ENCODE measurements at places on chromosomes 6 and 20.

GRCh38 chr20:53792946-53793536 is 199.4 kb upstream of the ZNF217 start:
- DNase-seq, result no peak

- DNase-seq, result no peak
Observed at GRCh38 chr20:32513031-32513866, 71.9 kb downstream of the NOL4L start.

GRCh38 chr6:90131125-90131524 is 165.5 kb downstream of the BACH2 start:
- no peak for DNase-seq

- no peak for DNase-seq
Observed at GRCh38 chr20:49557449-49557848, 10.5 kb downstream of the PTGIS start.

DNA sequence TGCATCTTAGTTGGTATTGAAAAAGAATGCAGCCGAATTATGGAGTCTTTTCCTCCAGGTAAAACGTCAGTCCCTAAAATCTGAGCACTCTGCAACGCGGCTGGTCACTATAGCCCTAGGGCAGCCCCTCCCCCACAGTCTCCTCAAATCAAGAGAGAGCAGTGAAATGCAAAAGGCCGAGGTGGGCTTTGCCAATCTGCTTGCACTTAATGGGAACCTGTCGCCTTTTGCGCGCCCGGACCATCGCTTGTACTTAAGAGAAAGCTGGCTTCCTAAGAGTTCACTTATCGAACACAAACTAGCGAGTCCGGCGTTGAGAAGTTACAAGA is 447 bp downstream of the MCM3 start:
- DNase-seq, result no peak

DNA sequence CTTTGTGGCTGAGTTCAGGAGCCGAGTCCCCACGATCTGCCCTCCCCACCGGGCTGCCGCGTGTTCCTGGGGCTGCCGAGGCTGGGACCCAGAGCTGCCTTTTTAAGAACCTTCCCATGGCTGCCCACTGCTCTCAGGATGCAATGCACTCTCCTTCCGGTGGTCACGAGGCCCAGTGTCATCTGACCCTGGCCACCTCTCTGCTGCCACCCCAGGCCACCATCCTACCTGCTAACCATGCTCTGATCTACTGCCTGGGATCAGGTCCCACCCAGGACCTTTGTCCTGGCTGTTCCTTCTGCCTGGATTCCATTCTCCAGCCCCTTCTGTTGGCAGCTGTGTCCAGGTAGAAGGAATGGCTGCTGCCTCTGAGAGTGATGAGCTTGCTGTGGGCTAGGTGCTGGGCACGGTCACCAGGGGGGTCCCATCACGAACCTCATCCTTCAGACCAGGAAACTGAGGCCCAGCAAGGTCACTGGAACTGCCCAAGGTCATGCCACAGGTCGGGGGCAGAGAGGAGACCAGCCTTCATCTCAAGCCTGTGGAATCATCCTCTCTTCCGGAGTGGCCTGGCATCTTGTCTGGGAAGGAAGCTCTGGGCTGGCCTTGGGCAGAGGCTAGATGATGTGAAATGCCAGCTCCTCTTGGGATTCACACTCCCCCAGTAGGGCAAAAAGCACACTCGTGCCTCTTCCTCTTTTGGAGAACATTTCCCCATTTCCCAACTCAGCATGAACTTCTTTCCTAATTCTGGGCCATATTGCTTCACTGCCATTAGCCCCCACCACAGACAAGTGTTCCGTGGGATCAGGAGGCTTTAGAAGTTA is 20.5 kb downstream of the PCK1 start:
- no peak for DNase-seq

GRCh38 chr6:158684745-158685324 is 35.0 kb downstream of the SYTL3 start:
- DNase-seq, result no peak

GRCh38 chr6:125802943-125803377 is 12.2 kb downstream of the NCOA7 start:
- no peak for DNase-seq

- peak; percentile 18 for DNase-seq
Observed at GRCh38 chr20:44384423-44385027, 29.0 kb downstream of the HNF4A start.

GRCh38 chr6:105626295-105627158 is 223.6 kb upstream of the PREP start:
- no peak for DNase-seq

DNA sequence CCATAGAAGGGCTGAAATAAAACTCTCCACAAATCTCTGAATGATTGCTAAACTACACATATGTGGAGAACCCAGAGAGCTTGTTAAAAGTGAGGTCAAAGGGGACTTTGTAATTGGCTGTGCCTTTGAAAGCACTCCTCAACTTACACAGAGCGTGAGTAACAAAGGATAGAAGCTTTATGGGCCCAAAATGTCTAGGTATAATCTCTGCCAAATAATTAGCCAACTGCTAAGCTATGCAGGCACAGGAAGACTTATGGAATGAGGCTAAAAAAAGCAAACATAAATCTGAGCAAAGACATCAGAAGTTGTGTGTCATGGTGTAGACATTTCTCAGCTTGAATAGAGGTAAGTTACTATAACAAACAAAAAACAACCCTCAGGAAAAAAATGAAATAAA is 23.3 kb upstream of the UST start:
- DNase-seq, result peak; percentile 90

DNA sequence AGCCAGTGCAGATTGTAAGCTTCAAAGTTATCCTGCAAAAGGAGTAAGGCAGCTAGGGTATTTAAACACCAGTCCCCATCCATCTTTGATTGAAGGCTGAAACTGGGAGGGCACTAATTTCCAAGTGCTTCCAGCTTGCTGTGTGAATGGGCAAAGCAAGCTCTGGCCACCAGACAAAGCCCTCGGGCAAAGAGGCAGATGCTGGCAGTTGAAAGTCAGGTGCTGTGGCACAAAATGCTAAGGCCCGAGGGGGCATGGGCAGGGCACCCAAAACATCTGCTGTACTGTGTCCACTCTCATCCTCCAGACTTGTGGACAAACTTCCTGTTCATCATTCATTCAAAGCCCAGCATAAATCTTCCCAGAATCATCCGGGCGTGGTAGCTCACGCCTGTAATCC is 62.9 kb downstream of the TRMT6 start:
- DNase-seq, result no peak

- no peak for DNase-seq
Observed at GRCh38 chr20:62381202-62381797, 5.6 kb upstream of the RPS21 start.

GRCh38 chr6:157571950-157572349 is 191.0 kb downstream of the ZDHHC14 start:
- DNase-seq, result no peak

GRCh38 chr6:45076217-45076930 is 251.8 kb upstream of the RUNX2 start:
- DNase-seq, result peak; percentile 93

GRCh38 chr6:135784507-135784906 is 67.0 kb upstream of the PDE7B start:
- no peak for DNase-seq

- DNase-seq, result no peak
Observed at GRCh38 chr20:57879437-57879778, 169.6 kb upstream of the PMEPA1 start.

GRCh38 chr20:13061381-13061780 is 52.6 kb downstream of the SPTLC3 start:
- no peak for DNase-seq

GRCh38 chr6:72950114-72950860 is 275.0 kb downstream of the KHDC1L start:
- DNase-seq, result peak; percentile 75

DNA sequence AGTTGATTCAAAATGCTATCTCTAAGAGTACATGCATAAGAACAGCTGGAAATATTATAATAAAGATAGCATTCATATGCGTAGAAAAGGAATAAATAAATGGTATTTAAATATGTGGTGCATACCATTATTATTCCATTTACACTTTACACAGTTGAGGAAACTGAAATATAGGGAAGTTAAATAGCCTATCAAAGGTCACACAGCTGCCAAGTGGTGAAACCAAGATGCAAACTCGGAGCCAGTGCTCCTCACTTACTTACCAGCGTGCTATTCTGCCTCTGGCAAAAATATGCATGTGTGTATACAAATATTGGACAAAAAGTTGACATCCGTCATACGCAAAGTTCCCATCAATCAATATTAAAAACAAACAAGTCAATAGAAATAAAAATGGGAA is 22.3 kb upstream of the ANKEF1 start:
- DNase-seq, result no peak

DNA sequence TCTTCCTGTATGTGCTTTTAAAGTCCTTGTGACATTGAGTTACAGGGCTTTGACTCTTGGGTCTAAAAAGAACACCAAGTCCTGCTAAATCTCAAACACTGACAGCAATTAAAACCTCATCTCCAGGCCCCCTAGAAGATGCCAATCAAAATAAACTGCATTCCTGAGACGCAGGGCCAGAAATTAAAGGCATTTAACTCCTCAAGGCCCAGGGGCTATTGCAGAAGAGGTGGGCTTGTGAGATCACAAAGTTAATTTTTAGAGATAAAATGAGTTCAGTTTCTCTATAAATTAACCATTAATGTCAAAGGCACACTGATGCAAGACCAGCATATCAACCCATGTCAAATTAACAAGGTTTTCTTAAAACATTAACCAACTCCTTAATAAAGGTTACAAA is 145.6 kb upstream of the CARMIL1 start:
- no peak for DNase-seq

DNA sequence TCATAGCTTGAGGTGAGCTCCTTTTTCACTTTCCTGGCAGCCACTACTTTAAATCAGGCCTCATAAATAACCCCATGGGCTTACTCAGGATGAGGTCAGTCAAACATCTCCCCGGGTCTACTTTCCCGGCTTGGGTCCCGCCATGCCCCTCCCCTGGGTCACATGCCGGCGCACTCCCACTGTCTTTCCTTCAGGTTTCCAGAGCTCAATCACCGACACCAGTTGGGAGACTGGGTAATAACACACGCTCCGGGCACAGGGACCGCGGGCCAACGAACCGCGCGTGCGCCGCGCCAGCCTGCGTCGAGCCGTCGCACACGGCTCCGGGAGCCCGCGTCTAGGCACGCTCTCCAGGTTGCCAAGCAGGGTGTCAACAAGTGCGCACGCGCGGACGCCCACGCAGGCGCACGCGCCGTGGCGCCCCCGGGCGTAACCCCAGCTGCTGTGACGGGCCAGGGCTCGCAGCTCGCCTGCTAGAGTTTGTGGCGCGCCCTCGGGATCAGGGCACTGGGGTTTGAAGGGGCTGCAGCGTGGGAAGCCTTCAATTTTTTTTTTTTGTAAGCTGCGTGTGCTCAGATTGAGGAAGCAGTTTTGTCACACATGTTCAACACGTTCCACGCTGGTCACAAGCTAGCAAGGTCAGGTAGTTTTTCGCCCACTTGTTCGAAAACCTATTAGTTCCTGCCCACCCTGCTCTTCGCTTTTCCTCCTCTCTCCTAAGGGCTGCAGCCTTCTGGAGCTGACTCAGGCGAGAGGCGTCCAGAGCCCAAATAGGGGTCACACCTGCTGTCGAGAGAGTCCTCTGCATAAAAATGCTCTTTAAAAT is 31.8 kb downstream of the TFAP2B start:
- no peak for DNase-seq

DNA sequence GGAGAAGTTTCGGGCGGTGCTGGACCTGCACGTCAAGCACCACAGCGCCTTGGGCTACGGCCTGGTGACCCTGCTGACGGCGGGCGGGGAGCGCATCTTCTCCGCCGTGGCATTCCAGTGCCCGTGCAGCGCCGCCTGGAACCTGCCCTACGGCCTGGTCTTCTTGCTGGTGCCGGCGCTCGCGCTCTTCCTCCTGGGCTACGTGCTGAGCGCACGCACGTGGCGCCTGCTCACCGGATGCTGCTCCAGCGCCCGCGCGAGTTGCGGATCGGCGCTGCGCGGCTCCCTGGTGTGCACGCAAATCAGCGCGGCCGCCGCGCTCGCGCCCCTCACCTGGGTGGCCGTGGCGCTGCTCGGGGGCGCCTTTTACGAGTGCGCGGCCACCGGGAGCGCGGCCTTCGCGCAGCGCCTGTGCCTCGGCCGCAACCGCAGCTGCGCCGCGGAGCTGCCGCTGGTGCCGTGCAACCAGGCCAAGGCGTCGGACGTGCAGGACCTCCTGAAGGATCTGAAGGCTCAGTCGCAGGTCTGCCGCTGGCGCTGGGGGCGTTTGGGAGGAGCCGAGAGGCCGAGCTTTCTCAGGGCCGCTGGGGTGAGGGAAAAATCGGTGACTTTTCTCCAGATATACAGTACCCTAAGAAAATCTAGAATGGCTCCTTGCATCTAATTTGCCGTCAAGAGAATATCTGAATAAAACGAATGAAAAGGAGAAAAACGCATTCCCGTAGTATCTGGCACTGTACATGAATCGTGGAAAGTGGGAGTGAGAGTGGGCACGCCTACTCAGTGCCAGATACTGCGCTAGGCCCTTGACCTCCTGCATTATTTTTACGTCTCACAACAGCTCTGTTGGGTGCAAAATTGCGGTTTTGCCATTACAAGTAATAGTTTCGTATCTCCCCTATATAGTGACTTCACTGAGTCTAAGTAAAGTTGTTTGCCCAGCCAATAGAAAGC is 1.0 kb downstream of the CALHM6 start:
- DNase-seq, result no peak

DNA sequence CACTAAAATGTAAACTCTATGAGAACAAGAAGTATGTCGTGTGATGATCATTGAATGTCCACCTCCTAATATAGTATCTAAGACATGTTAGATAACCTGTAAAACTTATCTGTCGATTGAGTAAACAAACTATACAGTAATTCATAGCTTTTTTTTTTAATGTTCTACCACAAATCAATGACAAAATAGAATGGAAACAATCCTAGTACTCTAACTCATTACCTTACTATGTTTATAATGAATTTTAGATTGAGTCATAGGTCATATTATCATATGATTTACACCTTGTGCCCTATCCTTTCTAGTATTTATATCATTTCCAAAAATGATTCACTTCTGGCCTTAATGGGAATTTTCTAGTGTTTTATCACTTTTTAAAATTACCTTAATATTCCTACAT is 6.1 kb downstream of the VTA1 start:
- DNase-seq, result no peak

DNA sequence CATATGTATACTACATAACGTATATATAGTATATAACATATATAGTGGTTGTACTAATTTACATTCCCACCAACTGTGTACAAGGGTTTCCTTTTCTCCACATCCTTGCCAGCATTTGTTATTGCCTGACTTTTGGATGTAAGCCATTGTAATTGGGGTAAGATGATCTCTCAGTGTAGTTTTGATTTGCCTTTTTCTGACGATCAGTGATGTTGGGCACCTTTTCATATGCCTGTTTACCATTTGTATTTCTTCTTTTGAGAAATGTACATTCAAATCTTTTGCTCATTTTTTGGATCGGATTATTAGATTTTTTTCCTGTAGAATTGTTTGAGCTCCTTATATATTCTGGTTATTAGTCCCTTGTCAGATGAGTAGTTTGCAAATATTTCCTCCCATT is 11.4 kb downstream of the SYNJ2 start:
- DNase-seq, result no peak

DNA sequence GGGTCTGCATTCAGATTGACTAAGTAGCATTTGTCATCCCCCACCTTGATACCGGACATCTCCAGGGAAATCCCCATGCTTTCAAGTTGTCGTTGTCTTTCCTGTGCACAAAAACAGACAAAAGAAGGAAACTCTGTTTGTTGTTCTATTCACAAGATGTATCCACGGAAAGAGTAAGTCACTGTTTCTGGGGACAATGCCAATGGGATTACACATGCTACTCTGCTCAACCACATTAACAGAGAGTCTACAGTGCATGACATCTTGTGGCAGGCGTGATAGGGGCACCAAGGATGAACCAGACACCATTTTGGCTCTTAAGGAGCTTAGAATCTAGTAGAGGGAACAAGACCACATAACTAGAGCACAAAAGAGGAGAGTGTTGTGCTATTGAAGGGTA is 124.4 kb upstream of the NUP153 start:
- DNase-seq, result no peak

Data from fibroblast of skin of left quadriceps (primary cell).